ENCODE measurements at places on chromosomes 4 and X. TPM values are rescaled to one million over a fixed set of nuclear protein-coding genes. Genes with fewer than 3 reads are reported as not detected.

SPP1 gene
- total RNA-seq: not detected

BRS3 gene
- not detected for total RNA-seq

RHOH gene
- 121 TPM for total RNA-seq

RNF212 gene
- 3.3 TPM for total RNA-seq

ETDC gene
- total RNA-seq: not detected

PF4V1 gene
- not detected for total RNA-seq

ZNF141 gene
- total RNA-seq: 27.7 TPM

DCAF4L1 gene
- 0.41 TPM for total RNA-seq

CTAG1B gene
- total RNA-seq: not detected

FGFR3 gene
- total RNA-seq: 1.0 TPM

DUSP9 gene
- total RNA-seq: not detected

PRSS12 gene
- total RNA-seq: not detected

CXCL1 gene
- total RNA-seq: not detected

RTL3 gene
- not detected for total RNA-seq

EMD gene
- total RNA-seq: 92.4 TPM

AKAP14 gene
- not detected for total RNA-seq
